Frontal cortex (tissue), 4 donors: ENCODE measurements at places on chromosomes 2 and 18. TPM values are rescaled to one million over a fixed set of nuclear protein-coding genes. Genes with fewer than 3 reads are reported as not detected.

The SIX2 gene
- 0.41 TPM for total RNA-seq

The SUPT7L gene
- 24.5 TPM for total RNA-seq

The UGT1A5 gene
- total RNA-seq, result not detected

The SERPINB2 gene
- not detected for total RNA-seq

DNA sequence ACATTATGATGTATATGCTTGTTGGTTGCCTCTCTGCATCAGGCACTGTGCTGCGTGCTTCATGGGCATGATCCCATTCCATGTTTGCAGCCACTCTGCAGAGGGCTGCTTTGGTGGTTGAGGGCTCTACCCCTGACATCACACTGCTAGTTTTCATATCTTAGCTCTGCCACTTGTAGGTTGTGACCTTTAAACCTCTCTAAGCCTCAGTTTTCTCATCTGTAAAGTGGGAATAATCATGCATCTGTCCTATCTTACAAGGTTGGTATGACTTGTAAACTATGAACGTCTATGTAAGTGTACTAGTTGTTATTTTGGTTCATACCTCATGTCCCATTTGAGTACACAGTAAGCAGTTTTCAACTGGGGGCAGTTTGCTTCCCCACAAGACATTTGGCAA lies 260.4 kb downstream of the PHLPP1 start:
- DNase-seq, result no peak

DNA sequence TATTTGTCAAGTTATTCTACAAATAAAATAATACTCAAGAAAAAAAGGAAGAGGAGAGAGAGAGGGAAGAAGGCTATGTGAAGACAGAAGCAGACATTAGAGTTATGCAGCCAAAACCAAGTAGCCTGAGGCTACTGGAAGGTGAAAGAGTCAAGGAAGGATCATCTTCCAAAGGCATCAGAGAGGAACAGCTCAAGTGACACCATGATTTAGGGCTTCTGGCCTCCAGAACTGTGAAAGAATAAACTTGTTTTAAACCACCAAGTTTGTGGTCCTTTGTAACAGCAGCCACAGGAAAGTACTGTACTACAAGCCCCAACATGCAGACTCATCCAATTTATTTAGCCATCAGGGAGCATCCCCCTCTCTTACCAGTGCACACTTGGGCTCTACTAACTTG lies 788.5 kb upstream of the LRRTM1 start:
- DNase-seq, result no peak

DNA sequence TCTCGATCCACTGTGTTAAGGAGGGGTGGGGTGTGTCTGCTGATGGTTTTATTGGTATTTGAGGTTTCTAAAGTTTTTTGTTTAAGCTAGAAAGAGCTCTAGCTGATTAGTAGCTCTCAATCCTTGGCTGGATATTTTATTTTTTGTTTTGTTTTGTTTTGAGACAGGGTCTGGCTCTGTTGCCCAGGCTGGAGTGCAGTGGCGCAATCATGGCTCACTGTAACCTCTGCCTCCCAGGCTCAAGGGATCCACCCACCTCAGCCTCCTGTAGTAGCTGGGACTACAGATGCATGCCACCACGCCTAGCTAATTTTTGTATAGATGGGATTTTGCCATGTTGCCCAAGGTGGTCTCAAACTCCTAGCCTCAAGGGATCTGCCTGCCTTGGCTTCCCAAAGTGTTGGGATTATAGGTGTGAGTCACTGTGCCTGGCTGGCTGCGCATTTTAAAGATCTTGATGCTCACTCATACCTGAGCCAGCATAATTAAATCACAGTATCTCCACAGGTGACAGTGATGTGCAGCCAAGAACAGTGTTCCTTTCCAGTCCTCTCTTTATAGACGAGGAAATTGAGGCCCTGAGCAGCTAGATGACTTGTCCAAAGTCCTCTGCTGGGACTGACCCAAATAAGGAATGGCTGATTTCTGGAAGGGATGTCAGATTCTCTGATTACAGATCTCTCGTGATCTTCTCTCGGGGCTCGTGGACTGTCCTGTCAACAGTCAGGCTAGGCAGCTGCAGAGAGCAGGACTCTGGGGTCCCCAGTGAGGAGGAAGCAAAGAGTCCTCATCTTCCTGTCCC lies 44.5 kb downstream of the SPTBN1 start:
- no peak for DNase-seq

GRCh38 chr18:59200787-59201186 lies 19.2 kb upstream of the GRP start:
- DNase-seq, result no peak

DNA sequence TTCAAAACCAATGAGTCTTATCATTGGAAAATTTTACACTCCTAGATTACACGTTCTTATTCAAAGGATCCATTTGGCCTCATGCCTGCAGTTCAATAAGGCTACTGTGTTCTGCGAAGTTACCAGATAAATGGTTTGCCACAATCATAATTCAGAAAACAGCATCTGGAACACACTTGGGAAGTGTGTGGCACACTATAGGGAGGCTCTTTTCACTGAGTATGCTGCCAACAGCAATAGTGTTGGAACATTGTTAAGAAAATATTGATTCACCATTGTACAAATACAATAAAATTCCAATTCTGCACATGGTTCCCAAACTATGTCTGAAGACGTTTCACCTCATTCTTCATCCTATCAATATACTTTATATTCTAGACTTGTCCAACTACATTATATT lies 141.4 kb upstream of the DOK6 start:
- DNase-seq, result no peak

DNA sequence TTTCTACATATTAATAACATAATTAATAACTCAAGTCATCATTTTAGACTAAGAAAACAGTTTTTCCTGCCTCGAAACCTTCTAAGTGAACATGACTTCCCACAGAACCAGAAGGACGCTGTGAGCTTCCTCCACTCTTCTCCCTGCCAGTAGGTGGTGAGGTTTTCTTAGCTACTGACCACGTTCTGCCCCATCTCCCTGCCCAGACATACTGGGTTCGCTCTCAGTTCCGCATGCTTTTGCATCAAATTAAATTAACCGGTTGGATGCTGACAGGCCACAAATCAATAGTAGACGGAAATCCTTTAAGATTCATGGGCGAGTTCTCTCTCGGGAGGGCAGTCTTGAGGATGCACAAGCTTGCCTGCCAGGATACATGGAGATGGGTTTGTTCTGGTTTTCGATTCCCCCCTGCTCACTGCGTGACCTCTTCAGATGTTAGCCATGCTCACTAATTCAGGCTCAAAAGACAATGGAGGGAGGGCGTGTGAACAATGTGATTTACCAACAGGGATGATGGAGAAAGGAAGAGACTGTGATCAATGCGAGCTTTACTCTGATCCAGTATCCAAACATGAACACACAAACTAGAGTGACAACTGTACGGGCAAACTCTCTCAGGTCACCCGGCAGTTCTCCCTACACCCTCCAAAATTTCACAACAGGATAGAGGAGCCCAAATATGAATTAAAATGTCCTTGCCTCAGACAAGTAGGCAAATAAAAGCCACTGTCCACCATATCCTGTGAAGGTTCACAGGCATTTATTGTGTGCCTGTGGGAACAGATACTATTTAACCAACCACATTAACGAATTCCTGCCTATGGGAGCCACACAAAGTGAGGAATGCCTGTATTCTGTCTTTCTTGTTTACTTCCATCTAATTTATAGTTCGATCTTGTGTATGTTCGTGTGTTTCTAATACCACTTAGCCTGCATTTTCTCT lies 375.7 kb downstream of the EIPR1 start:
- DNase-seq, result no peak

DNA sequence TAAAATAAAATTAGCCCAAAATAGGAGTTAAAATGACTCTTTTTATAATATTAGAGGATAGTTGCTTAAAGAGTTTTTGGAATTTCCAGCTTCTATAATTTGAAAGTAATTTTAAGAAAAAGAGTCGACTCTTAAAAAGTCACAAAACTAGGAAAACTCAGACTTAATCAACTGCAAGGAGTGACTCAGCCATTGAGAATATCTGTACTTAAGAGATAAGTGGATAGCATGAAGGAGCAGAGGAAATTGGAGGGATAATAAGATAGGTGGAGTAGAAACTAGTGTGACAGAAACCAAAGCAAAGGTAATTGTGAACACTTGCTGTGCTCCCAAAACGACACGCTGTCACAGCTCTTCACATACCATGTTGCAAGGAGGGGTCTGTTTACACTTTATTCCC lies 8.4 kb downstream of the RSAD2 start:
- DNase-seq, result no peak

GRCh38 chr2:226376516-226377180 lies 423.0 kb downstream of the IRS1 start:
- DNase-seq, result no peak

DNA sequence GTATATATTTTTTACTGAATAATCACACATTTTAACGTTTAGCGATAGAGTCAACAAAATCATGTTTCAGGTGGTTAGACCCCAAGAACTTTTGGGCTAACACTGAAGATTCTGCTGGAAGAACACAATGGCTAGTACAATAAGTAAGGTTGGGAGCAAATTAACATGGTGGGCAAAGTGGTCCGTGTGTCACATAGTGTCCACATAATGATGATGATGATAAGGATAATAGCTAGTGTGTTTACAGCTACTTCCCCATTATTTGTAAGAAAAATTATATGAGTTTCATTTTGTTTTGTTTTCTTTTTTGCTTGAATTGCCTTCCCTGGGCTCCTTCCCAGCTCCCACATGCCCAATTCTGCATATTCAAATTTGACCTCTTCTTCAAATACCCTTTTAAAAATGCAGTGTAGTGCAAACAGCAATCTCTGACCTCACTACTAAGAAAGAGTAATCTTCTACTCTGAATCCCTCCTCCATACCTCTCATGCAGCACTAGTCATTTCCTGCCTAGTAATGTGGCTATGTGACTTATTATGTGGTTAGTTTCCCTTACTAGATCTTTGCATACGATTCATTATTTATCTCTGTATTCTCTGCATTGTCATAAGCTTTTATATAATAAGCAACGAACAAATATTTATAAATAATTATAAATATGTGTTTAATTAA lies 16.9 kb upstream of the VPS54 start:
- no peak for DNase-seq

- DNase-seq, result no peak
These were observed 734.7 kb upstream of the PKDCC start for GRCh38 chr2:41313082-41313481.

DNA sequence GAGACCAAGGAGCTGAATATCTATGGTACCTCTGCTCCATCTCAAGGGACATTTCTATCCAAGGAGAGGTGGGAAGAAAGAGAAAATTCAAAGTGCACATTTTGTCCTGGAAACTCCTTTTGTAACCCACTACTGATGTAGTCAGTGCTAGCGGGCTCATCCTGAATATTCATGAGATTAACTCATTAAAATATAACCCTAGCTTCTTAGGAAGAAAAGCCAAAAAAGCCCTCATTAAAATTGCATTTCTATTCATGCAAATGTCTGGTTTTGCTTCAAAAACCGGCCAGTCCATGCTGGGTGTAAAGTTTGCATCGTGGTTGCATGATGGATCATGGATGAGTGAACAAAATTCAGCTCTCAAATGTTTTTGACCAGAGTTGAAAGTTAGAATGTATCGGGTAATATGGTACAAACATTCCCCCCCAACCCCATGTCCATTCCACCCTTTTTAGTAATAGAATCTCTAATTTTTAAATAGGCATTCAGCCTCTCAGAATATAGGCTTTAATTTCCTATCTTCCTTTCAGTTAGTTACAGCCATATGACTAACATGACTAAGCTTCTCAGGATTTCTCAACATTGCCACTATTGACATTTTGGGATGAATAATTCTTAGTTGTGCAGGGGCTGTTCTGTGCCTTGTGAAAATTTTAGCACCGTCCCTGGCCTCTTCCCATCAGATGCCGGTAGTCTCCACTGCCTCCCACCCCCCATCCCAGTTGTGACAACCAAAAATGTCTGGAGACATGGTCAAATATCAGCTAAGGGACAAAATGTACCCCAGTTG lies 104.2 kb upstream of the RND3 start:
- no peak for DNase-seq
